ENCODE measurements at places on chromosomes 16 and 17.

- DNase-seq, result peak; percentile 88
Observed at GRCh38 chr16:53545433-53545832, 42.4 kb upstream of the AKTIP start.

DNA sequence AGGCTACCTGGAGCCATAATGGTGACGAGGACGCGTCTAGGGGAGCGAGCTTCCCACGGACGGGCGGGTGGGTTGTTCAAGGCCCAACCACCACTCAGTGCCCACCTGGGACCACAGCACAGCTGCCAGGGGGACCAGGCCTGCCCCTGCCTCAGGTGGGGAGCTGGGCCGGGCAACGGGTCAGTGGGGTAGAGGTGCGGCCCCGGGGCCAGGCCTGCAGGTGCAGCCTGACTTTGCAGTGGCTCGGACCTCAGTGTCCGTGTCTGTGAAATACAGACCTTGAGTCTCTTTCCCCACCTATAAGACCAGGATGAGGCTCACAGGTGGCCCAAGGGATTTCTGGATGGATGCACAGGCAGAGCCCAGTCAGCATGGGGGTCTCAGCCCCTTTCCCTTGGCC lies 43.3 kb downstream of the ACTG1 start:
- no peak for DNase-seq

- no peak for DNase-seq
Observed at GRCh38 chr17:28735242-28735722, 6.7 kb downstream of the NEK8 start.

DNA sequence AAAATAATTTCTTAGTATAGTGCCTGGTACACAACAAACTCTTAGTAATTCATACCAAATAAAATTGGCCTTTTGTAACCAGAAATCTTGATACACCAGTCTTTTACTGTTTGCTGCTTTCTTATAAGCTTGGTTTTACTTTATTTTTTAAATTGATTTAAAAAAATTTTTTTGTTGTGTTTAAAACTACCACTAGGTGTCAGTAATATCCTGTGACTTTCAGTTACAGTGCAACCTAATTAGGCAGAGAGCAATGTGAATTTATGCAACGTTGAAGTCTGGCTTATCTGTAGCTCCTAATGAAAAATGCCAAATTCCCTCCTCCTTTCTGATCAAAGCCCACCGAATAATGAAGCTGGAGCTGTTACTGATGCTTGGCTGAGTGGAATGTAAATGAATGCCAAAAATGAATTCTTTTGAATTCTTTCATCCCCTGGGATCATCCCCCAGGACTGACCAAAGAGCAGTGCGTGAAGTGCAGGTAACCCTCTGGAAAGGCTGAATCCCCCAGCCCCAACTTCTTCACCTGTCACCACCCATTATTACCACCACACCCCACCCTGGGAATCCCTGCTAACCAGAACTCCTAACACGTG lies 3.8 kb downstream of the ERCC4 start:
- no peak for DNase-seq

DNA sequence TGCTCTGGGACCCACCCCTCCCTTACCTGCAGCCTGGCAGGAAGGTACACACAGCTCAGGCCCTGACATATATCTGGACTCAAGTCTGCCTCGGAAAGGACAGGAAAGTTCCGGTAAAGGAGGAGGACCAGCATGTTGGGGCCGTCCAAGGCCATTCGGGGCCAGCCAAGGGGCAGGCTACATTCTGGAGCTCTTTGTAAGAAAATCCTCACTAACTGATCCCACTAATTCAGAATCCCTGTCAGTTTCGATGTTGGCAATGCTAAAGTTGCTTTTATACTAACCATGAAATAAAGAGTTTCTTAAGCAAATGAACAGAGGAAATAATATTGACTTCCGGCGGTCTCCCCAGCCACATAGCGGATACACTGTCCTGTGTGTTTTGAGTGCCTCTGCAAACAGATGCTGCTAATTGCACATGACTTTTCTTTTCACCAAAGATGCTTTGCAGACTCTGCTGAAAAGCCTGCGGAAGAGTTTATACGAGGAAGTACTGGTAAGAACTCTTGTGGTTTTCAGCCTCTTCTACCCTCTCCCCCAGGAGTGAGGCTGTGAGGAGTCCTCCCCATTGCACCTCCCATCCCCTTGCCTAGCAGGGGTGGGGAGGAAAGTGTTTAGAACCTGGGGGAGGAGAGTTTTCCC lies 54.8 kb downstream of the PLXDC1 start:
- DNase-seq, result peak; percentile 82

GRCh38 chr17:33651686-33652085 lies 358.6 kb upstream of the ASIC2 start:
- DNase-seq, result no peak

- DNase-seq, result peak; percentile 90
Observed at GRCh38 chr17:43576563-43577229, 30.6 kb upstream of the ETV4 start.

- no peak for DNase-seq
Observed at GRCh38 chr17:6402258-6402657, 32.7 kb downstream of the AIPL1 start.
